ENCODE measurements at places on chromosomes 2 and 18. TPM values are rescaled to one million over a fixed set of nuclear protein-coding genes. Genes with fewer than 3 reads are reported as not detected.

PRKAG3 gene
- not detected for total RNA-seq

APLF gene
- total RNA-seq: 6.6 TPM

LOXHD1 gene
- total RNA-seq: 0.17 TPM

SLC20A1 gene
- 84.3 TPM for total RNA-seq

FHL2 gene
- 35.7 TPM for total RNA-seq

CD8A gene
- total RNA-seq: 0.24 TPM

DUSP19 gene
- total RNA-seq: 0.97 TPM

EFEMP1 gene
- 22.5 TPM for total RNA-seq
